ENCODE measurements at places on chromosomes 3 and 15.
A peak's percentile ranks its signal among the peaks of the same experiment; 100 is the strongest.

- DNase-seq = no peak
These were observed 5.8 kb upstream of the ZNF770 start for GRCh38 chr15:34993877-34994276.

GRCh38 chr3:100019719-100020118 lies 94.6 kb downstream of the FILIP1L start:
- no peak for DNase-seq

DNA sequence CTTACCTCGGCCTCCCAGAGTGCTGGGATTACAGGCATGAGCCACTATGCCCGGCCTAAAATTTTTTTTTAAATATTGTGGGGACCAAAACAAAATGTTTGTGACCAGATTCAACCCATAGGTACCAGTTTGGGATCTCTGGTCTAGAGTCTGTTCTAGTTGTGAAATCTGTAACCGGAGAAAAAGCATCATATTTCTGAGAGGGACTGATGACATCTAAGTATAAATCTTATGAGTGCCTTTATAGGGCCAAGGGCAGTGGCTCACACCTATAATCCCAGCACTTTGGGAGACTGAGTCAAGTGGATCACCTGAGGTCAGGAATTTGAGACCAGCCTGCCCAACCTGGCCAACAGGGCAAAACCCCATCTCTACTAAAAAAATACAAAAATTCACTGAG lies 14.1 kb upstream of the OSBPL11 start:
- DNase-seq = no peak

- DNase-seq = no peak
These were observed 16.1 kb downstream of the CTDSPL2 start for GRCh38 chr15:44443515-44443914.

- DNase-seq = no peak
These were observed 311.5 kb downstream of the THSD4 start for GRCh38 chr15:71426792-71427191.

DNA sequence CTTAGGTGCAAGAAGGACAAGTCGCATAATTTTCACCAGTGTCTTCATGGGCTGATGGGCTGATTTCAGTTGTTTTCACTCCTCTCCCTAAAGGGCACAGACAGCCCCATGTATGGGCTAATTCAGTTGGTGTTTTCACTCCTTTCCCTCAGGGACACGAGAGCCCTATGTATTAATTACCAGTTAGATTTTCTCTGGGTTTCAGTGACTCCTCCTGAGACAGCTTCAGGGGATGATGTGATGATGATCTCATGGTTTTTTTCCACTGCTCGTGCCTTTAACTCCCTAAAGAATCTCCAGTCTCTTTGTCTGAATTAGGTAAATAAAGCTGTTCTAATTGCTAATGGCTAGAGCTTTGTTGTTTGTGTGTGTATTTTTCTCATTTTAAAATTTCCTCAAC lies 9.9 kb downstream of the RAMAC start:
- no peak for DNase-seq

DNA sequence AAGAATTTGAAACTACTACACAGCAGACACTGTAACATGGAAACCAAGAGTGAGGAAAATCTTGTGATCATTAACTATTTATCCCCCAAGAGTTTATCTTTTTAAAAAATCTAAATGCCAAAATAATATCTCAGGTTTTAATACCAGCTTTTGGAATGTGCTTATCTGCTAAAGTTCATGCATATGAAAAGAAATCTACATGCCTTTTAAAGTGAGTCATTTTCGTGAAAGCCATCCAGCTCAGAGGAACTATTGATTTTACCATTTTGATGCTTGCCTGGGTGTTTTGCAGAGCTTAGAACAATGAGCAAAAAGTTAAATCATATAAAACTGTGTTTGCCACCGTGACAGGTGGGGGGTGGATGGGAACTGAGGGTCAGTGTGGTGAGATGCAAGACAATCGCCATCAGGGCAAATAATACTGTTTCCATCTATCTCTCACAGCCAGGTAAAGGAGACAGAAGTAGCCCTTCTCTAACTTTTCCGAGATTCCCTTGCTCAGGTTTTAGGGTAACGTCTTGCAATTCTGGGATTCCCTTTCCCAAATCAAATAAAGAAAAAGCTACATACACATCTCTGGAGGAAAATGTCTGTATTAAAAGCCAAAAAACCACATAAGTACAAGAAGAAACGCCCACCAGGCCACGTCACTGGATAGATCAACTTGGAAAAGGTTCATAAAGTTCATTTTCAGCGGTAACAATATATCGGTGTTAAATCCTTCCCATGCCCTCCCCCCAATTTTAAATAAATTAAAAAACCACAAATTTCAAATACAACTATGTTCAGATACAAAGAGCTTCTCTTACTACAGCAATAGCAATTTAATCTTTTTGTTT lies 2.0 kb downstream of the TMEM158 start:
- peak; percentile 29 for DNase-seq

GRCh38 chr3:65751123-65751700 lies 287.5 kb downstream of the MAGI1 start:
- no peak for DNase-seq

- no peak for DNase-seq
These were observed 9.5 kb downstream of the PAK2 start for GRCh38 chr3:196749125-196749524.

- no peak for DNase-seq
These were observed 166.0 kb downstream of the MCTP2 start for GRCh38 chr15:94397337-94397736.

DNA sequence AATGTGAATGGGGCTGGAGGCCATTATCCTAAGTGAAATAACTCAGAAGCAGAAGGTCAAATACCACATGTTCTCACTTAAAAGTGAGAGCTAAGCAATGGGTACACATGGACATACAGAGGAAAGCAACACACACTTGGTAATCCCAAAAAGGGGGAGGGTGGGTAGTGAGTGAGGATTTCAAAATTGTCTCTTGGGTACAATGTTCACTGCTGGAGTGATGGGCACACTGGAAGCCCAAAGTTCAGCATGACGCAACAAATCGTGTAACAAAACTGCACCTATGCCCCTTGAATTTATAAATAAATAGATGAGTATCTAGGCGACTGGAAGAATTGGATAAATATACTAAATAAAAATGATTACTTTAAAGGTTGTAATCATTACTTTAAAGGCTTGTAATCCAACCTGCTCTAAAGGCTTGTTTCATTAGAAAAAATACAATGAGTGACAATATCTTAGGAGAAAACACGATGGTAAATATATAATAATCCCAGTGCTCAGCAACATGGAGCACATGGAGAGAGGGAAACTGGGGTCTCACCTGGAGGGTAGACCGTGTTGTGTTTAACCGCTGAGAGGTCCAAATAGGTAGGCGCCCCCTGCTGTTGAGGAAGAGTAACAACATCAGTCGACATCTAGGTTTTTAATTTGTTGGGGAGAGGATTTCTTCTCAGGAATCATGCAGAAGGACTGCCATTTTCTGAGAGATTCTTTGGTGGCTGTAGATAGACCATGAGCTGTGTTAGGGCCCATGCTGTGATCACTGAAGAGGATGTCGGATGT lies 78.5 kb upstream of the ROBO1 start:
- no peak for DNase-seq

GRCh38 chr3:153925841-153926514 lies 195.2 kb upstream of the ARHGEF26 start:
- DNase-seq = no peak

GRCh38 chr15:39593071-39593655 lies 12.3 kb downstream of the THBS1 start:
- DNase-seq = no peak

DNA sequence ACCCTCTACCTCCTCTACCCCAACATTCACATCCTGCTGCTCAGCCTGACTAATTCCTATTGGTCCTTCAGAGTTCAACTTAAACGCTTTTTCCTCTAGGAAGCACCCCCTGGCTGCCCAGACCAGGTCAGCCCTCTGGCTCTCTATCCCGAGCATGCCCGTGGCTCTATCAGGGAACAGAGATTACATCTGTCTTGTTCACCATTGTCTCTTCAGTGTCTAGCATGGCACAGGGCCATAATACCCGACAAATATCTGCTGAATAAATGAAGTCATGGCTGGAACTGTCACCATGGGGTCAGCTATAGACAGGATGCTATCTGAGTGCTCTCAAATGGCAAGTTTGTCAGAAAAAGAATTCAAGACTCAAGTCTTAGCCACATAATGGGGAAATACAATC lies 296.9 kb upstream of the CHRNA7 start:
- no peak for DNase-seq

GRCh38 chr3:184637705-184638104 lies 74.2 kb downstream of the MAGEF1 start:
- DNase-seq = no peak

- DNase-seq = no peak
These were observed 79.0 kb upstream of the ATP13A5 start for GRCh38 chr3:193457526-193457925.

- DNase-seq = no peak
These were observed 223.1 kb downstream of the RBMS3 start for GRCh38 chr3:29503958-29504357.

GRCh38 chr3:37321377-37321781 lies 147.0 kb upstream of the LRRFIP2 start:
- no peak for DNase-seq

DNA sequence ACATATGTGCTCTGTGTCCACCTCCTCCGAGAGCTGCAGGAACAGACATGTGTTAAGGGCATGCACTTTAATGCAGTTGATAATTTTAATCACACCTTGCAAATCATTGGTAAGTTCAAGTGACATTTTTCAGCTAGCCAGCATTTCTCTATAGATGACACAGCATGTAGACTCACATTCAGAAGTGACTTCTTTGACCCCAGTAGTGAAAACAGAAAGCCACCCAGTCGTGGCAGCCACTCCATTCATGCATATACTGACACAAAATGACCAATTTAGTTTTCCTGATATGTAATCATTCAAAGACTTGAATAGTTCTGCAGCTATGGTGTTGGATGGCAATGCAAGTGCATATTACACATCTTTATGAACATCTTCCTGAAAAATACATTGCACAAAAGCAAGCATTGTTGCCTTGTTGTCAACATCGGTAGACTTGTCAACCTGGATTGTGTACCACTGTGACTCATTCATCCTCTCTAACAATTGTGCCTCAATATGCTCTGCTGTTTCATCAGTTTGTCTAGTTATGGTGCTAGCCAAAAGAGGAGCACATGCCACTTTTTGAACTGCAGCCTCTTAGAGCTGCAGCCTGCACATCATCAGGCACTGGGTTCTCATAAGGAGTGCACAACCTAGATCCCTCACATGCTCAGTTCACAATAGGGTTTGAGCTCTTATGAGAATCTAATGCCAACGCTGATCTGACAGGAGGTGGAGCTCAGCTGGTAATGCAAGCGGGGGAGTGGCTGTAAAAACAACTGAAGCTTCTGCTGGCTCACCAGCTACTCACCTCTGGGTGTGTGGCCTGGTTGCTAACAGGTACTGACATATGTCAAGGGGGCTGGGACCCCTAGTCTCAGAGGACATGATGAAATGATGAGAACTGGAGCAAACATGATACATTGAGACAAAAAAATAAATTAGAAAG lies 622.0 kb downstream of the PYDC2 start:
- DNase-seq = no peak

- no peak for DNase-seq
These were observed 32.0 kb downstream of the RNF168 start for GRCh38 chr3:196471551-196471950.

DNA sequence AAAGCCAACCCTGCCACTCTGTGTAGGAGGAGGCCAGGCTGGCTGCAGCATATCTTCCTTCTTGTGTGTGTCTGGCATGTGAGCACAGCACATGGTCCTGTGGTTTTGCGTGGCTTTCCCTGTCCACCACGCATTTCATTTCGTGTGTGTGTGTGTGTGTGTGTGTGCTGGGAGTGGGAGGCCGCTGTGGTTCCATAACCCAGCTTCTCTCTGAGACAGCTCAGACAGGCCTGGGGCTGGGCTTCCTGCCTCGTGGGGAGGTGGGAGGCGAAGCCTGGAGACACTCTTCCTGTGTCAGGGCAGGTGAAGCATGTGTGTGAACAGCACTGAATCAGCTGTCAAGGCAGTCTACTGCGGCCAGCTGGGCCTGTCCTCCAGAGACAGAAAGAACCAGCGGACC lies 16.0 kb upstream of the MRPS22 start:
- no peak for DNase-seq

DNA sequence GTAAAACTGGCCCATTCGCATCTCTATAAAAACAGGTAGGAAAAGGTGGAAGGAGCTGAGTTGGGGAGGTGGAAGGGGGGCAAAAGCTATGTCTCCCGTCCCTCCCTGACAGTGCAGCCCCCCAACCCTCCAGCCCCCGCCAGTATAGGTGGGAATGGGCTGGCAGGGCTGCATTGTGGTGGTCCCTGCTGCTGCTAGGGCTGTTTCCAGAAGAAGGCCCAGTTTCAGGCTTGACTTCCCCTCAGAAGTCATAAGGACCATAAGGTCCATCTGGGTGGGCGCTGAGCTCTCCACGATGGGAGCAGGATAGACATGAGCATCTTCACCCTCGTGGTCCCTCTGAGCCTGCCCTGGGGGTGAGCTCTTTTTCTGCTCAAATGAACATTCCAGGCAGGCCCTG lies 44.2 kb downstream of the APBA2 start:
- DNase-seq = no peak

- no peak for DNase-seq
These were observed 101.6 kb upstream of the LPP start for GRCh38 chr3:188052169-188053035.

DNA sequence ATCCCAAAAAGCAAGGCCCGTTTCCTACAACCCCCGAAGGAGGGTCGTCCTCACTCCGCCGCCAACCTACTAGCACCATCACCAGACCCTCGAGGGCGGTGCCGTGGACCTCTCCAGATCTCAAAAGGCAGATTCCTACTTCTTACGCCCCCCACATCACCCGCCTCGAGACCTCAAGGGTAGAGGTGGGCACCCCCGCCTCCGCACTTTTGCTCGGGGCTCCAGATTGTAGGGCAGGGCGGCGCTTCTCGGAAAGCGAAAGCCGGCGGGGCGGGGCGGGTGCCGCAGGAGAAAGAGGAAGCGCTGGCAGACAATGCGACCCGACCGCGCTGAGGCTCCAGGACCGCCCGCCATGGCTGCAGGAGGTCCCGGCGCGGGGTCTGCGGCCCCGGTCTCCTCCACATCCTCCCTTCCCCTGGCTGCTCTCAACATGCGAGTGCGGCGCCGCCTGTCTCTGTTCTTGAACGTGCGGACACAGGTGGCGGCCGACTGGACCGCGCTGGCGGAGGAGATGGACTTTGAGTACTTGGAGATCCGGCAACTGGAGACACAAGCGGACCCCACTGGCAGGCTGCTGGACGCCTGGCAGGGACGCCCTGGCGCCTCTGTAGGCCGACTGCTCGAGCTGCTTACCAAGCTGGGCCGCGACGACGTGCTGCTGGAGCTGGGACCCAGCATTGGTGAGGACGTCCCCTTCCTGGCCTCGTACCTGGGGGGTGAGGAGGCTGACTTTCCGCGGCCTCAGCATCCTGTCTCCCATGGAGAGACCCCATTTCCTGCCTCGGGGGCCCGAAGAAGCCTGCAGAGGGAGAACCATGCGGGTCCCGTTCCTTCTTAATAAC lies at the start of gene MYD88:
TSS of gene MYD88 (plus strand) at position 313 of the 842 bp plus-strand sequence. CDS start at position 353, 40 bp downstream.
- DNase-seq = peak; percentile 86

GRCh38 chr3:26099692-26100091 lies 309.8 kb downstream of the OXSM start:
- no peak for DNase-seq

All from stimulated activated CD4-positive, alpha-beta T cell treated with anti-CD3 and anti-CD28 coated beads, Interleukin-4, amount 100 ng/mL, for 1 hour (primary cell).